Stimulated activated CD8-positive, alpha-beta memory T cell treated with anti-CD3 and anti-CD28 coated beads, Interleukin-4, amount 100 ng/mL, for 24 hours (primary cell): ENCODE measurements at places on chromosomes 16 and 17.

GRCh38 chr17:48469227-48469626 is 39.2 kb upstream of the SKAP1 start:
- DNase-seq = no peak

GRCh38 chr17:80870401-80870800 is 121.2 kb upstream of the CHMP6 start:
- no peak for DNase-seq

DNA sequence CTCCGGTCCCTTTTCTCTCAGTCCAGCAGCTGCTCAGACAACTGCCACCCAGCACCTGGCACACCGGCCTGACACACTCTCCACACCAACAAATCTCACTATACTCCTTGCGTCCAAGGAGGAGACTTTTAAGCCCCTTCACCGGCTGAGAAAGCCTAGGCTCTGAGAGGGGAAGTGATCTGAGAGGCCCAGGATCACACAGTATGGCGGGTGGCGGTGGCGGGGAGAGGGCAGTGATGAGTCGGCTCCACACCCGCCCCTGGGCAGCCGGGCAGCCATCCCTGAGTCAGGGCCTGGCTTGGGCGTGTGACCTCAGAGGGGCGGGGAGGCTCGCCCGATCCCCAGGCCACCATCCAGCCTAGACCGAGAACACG is 569 bp downstream of the FLII start:
- peak; percentile 24 for DNase-seq

DNA sequence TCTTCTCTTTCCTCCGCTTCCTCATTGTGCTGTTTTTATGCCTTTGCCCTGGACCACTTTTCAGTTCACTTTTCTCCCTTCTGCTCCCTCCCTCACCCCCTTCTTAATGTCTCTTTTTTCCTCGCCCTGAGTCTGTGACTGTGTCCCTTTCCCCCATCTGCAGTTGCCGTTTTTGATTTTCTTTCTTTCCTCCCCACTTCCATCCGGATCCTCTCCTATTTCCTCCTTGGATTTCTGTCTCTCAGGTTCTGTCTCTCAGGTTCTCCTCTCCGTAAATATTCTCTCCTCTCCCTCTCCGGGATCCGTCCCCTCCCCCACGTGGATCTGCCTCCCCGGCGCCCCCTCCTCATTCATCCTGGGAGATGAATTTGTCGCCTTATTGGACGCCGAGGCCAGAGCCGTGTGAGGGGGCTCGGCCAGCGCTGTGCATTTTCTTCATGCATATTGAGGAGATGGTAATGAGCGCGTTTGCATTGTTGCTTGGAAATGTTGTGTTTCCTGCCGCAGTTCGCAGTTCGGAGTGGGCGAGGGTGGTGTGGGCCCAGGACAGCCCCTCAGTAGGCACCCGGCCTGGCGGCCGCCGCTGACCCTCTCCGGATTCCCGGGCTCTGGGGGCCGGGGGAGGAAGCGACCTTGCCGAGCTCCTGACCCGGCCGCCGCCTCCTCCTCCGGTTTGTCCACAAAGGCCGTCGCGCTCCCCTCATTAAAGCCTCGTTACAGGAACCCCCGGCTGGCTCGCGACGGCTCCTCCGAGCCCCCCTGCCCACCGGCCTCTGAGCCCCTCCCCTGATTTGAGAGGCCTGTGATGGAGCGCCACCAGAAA is 4.5 kb upstream of the IRX3 start:
- DNase-seq = no peak

DNA sequence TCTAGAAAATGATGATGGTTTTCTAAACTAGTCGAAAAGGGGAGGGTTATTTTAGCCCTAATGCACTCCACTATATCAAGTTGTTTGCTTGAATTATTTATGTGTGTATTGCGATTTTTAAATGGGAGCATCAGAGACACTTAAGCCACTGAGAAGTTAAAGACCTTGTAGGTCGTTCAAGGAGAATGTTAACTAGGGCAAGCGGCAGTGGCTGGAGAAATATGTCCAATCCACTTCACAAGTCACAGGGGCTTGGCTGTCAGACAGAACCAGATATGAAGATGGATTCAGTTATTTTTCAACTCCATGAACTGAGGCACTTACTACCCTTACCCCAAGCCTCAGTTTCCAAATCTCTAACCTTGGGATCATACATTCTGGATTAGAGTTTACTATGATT is 702.0 kb downstream of the CDH11 start:
- no peak for DNase-seq

DNA sequence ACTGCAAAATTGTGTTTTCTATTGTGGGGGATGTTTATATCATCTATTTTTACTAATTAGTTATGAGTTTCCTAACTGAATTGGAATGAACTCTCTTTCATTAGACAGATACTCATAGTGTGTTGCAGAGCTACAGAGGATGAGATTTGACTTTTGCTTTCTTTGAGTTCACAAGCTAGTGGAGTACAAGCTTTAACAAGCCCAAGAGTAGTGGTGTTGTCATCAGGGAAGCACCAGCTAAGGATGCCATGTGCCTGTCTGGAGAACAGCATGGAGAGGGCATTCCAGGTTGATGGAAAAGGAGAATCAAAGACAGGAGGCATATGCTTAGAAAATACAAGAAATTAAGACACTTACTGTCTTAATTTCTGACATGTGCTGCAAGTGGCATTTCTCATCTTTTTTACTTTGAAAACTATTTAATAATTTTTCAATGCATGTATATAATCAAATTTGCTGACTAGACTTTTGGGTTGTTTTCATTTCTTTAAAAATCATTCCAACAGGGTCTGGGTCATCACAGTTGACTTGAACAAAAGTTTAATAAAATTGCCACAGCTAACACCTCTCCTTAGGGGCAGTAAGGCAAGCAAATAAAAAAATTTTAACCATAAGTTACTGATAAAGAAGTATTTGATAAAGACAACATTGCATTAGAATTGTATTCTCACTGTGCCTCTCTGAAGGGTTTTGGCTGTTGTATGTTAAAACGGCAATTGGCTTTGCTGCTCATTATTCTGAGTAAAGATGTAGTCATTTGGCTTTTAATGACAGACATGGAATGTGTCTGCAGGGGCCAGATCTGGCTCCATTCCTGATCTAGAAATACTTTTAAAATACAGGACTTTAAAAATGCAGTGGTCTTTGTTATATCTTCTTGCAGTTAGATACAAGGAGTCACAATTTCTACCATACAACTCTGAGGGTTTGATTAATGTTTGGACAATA is 323.7 kb upstream of the CDH11 start:
- DNase-seq = no peak

DNA sequence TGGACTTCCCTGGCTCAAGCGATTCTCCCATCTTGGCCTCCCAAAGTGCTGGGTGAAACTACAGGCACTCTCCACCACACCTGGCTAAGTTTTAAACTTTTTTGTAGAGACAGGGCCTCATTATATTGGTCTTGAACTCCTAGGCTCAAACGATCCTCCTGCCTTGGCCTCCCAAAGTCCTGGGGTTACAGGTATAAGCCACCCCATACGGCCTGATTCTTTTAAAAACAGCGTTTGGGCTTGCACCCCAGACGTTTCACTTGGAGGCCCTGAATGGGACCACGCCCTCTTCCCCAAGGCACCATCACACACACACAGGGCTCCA is 29.4 kb upstream of the GINS2 start:
- DNase-seq = no peak

DNA sequence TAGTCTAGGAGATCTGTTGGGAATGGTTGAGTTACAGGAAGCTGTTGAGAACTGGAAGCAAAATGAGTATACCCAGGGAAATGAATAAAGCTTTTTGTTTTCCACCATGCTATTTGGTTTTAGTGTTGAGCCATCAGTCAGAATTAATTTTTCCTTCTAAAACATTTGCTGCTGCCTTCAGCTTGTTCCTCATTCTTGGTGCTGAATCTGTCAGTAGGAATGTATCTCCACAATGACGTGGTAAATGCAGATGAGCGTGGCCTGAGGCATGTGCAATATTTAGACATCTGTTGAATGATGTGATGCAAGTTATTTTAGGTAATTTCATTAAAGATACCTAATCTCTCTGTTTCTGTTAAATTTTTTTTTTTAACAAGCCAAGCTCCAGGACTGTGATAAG is 10.9 kb downstream of the HAPSTR1 start:
- no peak for DNase-seq

GRCh38 chr16:11257131-11257938 is 1.3 kb upstream of the SOCS1 start:
- DNase-seq = peak; percentile 48

DNA sequence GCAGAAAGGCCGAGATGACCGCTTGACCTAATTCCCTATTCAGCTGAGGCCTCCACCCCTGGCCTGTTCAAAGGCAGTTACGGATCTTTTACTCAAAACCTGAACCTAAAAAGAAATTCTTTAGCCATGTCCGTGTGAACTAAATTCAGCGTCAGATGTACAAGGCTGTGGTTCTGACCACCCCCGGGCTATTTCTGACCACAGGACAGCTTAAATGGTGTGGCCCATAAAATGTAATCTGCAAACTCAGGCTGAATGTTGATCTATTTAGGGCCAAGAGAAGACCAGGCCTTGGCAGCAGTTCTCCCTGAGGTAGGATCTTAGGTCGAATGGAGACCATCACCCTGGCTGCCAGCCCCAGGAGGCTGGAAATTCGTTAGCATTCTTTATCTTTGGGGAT is 485.5 kb downstream of the WWOX start:
- DNase-seq = no peak

GRCh38 chr17:46811978-46812583 is 6.4 kb downstream of the WNT3 start:
- DNase-seq = no peak

- DNase-seq = no peak
Measured at GRCh38 chr17:77770331-77771105, 188.0 kb upstream of the TNRC6C start.

DNA sequence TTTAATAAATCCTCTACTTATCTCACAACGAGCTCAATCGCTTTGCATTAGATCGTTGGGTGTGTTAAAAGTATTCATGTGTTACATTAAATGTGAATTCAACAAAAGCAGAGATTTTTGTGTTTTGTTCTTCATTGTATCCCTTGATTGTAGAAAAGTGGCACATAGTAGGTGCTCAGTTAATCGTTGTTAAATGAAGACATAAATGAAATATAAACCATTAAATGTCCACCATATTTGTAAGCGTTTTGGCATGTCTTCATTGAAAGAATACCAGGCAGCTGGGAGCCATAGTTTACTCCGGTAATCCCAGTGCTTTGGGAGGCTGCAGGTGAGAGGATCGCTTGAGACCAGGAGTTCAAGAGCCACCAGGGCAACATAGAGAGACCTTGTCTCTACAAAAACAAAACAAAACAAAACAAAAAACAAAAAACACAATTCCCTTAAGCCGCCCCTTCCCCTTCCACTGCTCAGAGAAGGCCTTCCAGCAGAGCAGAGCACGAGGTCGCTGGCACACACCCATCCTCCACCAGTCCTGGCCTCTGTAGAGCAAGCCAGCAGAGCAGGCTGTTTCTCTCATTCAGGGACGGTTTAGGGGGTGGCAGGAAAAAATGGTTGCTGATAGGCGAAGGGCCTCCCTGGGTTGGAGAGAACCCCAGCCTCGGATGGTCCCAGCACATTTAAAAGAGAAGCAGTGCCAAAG is 673 bp upstream of the CHD9 start:
- DNase-seq = no peak

- DNase-seq = no peak
Measured at GRCh38 chr17:45290269-45290765, 26.5 kb downstream of the MAP3K14 start.

DNA sequence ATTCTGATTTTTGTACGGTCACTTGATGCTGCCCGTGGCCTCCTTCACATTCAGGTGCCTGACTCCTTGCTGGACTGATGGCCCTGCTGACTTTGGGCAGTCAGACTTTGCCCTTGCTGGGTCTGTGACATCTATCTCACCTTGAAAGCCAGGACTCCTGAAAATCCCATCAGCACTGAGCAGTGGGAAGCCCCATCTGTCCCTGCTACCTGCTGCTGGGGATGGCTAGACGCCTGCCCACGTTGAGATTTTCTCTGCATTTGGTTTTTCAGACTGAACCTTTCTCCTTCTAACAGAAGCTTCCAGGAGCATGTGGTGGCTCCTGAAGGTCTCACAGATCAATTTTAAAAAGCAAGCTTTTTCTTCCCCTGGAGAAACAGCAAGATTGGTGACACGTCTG is 10.2 kb upstream of the ZNF18 start:
- no peak for DNase-seq

DNA sequence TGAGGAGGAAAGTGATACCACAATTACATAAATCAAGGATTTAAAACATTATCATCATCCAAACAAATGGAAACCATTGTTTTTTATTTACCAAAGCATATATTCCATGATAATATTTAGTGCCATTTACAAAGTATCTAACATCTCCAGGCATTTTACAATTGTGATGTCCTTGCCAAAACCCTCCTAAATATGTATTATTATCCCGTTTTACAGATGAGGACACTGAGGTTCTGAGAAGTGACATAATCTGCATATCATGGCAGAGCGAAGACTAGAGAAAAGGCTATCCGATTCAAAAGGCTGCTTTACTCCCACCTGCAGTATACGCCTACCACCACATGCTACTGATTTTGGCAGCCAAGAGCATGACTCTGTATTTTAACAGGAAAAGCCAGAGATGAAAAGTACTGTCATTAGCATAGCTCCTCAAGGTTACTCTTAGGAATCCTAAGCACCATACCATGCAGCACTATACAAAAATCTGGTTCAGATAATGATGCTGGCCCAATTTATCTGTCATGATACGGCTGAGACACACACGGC is 301.4 kb downstream of the CA10 start:
- DNase-seq = no peak

- DNase-seq = no peak
Measured at GRCh38 chr17:72429066-72429638, 308.3 kb downstream of the SOX9 start.

GRCh38 chr17:67026341-67026740 is 18.0 kb upstream of the CACNG1 start:
- no peak for DNase-seq

- DNase-seq = no peak
Measured at GRCh38 chr16:85826686-85827247, 27.3 kb downstream of the COX4I1 start.

DNA sequence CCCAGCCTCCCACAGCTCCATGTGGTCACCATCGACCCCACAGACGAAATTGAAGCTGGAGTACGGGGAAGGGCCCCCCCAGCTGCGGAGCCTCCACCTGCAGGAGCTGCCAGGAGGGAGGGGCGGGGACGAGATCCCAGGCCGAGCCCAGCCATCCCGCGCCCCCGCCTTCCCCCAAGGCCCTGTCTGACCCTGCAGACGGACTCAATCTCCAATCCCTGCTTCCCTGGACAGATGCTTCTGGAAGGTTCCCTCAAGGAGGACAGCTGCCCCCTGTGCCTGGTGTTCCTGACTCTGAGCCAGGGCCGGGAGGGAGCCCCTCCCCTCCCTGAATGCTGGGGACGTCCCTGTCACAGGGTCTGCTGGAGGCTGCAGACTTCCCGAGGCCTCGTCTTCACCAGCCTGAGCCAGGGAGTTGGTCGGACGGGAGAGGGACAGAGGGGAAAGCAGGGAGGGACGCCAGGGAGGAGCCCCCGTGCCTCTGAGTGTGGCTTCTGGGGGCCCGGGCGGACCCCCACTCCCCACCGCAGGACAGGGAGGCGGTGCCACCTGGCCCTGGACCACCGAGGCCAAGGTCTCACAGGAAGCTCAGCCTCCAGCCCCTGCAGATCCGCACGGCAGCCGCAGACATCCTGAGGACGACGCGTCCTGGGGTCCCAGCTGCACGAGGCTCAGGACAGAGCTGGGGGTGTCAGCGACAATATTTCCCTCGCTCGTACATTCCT is 21.3 kb upstream of the C1QTNF8 start:
- no peak for DNase-seq

GRCh38 chr17:47949946-47950345 is 7.7 kb downstream of the PRR15L start:
- DNase-seq = no peak
